ENCODE measurements at places on chromosomes 13 and 19.
A peak's percentile ranks its signal among the peaks of the same experiment; 100 is the strongest.

- no peak for DNase-seq
Observed at GRCh38 chr13:32060401-32060878, 28.9 kb downstream of the FRY start.

DNA sequence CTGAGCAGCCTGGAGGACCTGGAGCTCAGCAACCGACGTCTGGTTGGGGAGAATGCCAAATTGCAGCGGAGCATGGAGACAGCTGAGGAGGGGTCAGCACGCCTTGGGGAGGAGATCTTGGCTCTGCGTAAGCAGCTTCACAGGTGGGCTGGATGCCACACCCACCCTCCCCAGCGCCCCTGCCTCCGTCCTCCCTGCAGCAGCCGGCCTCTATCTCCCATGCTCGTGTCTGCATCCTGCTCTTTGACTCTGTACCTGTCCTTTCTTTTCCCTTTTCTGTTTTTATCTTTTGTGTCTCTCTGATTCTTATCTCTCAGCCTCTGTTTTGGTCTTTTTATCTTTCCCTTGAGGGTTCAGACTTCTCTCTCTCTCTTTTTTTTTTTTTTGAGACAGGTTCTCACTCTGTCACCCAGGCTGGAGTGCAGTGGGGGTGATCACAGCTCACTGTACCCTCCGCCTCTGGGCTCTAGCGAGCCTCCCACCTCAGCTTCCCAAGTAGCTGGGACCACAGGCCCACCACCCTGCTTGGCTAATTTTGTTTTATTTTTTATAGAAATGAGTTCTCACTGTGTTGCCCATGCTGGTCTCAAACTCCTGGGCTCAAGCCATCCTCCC is 10.1 kb downstream of the KASH5 start:
- DNase-seq = no peak

DNA sequence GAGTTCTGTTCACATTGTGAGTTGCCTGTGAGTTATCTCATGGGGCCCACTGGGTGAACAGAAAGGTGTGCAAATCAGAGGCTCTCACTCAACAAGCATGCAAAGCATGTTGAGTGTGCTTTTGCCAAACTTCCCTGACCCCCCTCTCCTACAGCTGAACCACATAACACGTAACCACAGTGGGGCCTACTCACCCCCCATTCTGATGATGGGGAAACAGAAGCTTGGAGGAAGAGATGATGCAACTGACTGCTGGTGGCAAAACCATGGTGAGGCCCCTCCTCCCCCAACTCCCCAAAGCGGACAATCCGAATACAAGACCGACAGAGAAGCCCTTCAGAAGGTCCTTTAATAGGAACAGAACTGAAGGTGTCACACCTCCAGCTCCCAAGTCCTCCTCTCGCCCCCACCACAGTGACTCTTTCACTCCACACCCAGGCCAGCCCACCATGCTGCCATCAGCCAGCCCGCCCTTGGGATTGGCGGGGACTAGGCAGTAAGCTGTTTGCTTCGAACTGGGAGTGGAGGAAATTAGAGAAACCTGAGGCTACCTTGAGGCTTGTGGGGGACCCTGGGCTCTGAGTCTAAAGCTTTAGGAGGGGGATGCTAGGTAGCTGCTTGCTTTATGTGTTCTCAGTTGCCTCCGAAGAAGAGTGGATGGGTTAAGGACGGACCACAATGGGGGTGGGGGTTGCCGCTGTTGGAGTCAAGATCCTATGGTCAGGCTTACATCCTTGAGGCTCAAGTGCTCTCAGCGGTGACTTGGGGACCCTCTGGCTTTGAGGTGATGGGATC is 3.8 kb downstream of the ZNF784 start:
- DNase-seq = no peak

DNA sequence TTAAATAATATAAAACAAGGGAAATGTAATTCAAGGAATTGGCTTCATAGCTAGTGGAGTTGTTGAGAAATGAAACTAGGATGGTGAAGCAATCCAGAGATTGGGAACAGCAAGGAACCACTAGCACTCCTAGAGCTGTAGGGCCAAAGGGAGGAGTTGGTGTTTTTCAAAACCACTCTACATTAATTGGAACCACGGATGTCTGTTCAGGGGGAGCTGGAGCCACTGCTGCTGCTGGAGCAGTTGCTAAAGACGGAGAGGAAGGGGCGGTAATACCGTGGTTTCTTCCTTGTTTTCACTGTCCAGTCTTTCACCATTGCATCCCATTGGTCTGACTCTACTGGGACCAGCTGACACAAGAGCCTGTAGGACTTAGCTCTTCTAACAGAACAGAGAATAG is 8.5 kb downstream of the DNAJC15 start:
- no peak for DNase-seq

DNA sequence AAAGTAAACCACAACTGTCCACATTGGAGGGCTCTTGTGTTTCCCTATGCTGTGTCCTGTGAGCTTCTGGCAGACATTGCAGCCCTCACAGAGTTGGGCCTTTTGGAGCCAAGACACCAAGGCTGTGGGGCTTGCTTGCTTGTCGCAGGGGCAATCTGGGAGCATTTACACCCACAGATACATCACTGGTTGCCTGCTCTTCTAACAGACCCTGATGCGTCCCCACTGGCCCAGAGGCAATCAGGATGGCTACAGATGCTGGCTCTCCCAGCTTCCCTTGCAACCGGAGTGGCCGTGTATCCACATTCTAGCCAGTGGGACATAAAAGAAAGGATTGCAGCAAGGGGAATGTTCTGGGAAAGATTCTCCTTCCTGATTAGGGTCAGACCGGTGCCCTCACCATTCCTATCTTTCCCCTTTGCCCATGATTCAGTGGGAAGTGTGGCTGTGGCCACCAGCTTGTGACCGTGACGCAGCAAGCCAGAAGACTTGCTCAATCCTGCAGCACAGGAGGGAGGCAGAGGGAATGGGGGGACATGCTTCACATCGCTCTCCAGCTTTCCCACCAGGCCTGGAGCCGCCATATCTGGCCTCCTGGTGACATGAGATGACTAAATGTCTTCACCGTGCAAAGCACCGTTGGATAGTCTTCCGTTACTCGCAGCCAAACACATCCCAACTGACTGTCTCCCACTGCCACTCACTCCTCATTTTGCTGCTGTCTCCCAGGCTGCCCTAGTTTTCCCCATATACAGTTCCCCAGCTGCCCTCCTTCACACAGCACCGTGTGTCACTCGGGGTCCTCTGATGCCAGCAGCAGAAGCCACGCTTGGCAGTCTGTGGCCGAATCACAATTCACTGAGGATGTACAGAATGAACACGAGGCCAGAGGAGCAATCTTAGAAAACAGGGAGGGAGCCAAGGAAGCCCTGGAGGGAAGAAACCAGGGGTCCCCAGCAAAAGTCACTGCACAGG is 151.0 kb downstream of the DPF1 start:
- peak; percentile 23 for DNase-seq

DNA sequence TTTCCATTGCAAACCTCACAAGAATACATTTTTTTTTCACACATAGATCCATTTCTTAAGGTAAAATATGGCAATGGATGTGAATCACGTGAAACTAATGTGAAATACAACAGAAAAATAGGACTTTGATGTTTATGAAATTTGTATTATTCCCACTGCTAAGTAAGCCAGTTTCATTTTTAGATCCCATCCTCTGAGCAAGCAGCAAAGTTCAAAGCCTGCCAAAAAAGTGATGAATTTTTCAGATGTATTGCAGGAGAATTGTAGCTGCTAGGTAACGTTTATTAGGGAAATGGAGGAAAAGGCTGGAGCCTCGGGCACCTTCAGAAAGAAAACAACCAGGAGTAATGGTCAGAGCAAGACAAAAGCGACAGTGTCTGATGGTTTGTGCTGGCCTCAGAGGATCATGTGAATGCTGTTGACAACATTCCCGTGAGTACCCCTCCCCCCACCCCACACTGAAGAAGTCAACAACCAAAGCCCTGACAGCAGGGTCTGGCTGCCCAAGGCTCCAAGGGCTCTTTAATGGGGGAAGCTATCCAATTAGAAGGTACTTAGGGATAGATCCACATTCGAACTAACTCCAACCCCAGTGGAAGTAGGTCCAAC is 95.5 kb downstream of the OXGR1 start:
- peak; percentile 46 for DNase-seq

- DNase-seq = no peak
Observed at GRCh38 chr13:73898276-73898675, 235.9 kb downstream of the KLF12 start.

DNA sequence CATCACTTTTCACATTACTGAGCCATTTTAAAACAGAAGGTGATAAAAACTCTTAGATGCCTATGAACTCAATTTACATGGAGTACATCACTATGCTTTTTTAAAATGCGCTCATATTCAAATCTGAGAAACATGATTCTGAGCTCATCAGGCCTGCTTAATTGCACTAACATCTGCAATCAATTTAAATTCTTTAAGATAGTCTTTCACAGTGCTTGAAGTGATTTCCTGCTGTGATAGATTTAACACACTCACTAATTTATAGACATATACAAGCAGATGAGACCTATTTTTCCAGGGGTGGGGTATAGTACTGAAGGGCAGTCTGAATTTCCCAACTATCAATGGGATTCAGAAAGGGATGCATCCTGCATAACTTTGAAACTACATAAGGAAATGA is 82.9 kb downstream of the DIAPH3 start:
- DNase-seq = peak; percentile 4

DNA sequence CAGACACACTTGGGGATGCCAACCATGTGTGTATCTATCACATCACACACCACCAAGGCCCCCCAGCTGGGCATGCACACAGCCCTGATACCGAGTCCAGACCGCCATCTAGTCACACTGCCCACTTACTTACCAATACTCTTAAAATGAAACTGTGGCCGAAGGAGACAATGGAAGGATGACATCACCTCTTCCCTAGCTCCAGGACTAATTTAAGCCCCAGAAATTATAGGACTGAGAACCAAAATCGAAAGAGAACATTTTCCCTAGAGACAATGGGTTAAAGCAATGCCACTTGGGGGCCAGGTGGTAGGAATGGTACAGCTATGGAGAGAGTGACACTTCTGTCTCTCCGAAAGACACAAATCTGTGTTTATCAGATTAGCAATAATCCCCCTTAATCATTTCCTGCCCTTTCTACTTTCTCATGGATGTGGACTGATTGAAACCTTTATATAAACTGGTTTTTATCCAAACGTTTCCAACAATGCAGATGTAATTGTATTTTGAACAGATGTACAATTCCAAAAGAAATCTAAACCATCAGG is 663 bp upstream of the GGACT start:
- DNase-seq = peak; percentile 30

DNA sequence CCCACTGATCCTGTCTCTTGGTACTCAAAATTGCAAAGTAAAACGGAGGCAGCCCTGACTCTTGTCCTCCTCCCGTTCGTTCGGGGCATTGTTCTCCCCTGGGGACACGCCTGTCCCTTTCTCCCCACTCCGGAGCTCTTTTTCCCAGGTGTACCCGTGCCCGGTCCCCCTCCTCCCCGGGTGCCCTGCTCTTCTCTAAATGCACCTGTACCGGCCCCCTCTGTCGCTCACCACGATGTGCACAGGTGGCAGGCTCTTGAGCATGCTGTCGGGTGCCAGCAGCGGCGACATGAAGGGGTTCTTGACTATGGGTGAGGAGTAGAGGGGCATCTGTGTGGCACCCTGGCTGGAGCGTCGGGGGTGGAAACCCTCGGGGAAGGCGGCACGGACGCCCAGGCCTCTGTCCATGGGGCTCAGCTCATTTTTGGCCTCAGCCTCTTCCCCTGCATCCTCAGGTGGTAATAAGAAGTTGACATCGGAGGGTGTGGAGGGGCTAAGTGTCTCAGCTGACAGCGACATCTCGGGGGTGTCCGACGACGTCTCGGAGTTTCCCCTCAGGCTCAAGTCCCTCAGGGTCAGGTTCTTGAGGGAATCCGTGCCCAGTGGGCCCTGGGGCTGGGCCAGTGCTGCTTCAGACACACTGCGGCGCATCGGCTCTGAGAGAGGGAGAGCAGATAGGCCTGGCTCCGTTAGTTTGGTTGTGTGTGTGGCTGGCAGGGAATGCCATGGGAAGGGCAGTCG is 12.4 kb upstream of the CNFN start:
- DNase-seq = peak; percentile 26

DNA sequence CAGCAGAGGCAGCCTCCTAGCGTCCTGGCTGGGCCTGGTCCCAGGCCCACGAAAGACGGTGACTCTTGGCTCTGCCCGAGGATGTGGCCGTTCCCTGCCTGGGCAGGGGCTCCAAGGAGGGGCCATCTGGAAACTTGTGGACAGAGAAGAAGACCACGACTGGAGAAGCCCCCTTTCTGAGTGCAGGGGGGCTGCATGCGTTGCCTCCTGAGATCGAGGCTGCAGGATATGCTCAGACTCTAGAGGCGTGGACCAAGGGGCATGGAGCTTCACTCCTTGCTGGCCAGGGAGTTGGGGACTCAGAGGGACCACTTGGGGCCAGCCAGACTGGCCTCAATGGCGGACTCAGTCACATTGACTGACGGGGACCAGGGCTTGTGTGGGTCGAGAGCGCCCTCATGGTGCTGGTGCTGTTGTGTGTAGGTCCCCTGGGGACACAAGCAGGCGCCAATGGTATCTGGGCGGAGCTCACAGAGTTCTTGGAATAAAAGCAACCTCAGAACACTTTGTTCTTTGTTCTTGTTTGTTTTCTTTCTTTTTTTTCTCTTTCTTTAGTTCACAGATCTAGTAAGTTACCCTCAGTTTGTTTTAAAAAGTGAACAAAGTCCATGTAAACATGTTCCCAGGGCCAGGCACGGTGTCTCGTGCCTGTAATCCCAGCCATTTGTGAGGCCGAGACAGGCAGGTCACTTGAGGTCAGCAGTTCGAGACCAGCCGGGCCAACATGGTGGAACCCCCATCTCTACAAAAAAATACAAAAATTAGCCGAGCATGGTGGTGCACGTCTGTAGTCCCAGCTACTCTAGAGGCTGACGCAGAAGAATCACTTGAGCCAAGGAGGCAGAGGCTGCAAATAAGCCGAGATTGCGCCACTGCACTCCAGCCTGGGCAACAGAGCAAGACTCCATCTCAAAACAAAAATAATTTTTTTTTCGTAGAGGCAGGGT is 10.2 kb downstream of the ANGPTL4 start:
- DNase-seq = no peak

- no peak for DNase-seq
Observed at GRCh38 chr19:31438401-31439269, 89.4 kb upstream of the TSHZ3 start.

DNA sequence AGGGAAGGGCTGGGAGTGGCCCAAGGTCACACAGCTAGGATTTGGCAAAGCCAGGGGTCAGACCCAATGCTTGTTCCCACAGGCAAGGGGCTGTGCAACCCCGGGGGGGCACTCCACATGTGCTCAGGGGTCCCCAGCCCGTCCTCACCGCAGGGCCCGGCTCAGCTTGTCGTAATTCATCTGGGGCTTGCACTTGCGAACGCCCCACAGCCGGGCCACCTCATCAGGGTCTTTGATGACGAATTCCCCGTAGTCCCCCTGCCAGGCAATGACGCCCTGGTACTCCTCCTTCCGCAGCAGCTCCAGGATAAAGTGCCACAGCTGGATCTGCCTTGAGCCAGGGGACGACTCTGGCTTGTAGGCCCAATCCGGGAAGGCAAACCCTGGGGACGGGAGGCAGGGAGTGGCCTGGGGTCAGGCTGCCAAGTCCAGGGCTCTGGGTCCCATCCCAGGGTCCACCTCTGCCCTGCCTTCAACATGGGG is 4.7 kb downstream of the ERF start:
- DNase-seq = peak; percentile 31

GRCh38 chr19:38247126-38247525 is 9.0 kb downstream of the PPP1R14A start:
- no peak for DNase-seq

- no peak for DNase-seq
Observed at GRCh38 chr19:18669524-18669817, 14.0 kb upstream of the CRTC1 start.

Measured in eye (tissue), 1 donor.